Activated CD4-positive, alpha-beta memory T cell treated with anti-CD3 and anti-CD28 coated beads, Interleukin-2, amount 10 ng/mL, durations not matched to agents 7 days and 5 days (primary cell): ENCODE measurements at places on chromosomes 1 and 21.

DNA sequence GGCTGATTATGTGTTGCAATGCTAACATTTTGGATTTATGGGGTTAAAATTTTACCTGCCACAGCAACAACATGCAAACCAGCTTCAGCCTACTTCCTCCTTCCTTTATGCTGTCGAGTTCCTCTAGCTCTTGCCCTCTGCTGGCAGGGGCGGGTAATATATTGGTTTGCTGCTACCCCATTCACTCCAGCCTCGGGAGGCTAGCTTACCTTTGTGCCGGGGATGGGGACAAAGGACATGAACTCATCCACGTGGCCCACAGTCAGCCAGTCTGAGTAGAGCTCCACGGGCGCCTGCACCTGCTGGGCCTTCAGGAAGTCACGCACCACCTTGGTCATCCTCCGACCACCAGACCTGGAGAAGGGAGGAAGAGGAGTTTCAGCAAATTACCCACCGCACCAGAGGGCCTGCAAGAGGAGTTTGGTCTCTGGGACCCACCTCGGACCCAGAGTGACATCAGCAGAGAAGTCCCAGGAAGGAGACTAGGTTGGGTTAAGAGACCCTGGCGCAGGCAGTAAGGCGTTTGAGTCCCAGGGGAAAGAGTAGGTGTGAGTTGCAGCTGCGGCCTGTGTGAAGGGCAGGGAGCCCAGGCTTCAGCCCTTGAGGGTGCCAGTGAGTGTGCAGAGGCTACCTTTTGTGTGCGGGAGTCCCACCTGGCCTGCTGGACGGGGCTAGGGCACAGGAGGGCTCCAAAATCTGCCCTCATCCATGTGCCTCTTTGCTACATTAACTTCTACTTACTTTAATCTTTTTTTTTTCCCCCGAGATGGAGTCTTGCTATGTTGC is 21.8 kb upstream of the SDHB start:
- DNase-seq = peak; percentile 44

- DNase-seq = peak; percentile 54
These were observed 604 bp downstream of the FGR start for GRCh38 chr1:27634177-27634984.

DNA sequence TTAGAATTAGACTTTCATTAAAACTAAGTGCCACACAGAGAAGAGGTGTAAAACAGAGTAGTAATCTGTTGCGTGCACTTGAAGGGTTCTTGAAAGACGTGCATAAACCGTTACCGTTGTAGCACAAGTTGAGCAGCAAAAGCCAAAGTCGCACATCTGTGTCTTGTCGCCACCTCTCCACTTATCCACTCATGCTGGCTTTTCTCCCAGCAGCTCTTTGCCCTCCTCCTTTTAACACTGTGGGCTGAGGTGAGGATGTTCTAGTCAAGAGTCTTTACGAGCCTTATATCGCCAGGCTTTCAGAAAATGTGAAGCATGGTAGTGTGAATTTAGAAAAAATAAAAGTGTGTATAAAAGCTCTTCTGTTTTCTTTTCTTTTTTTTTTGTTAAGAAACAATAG is 48.0 kb downstream of the NR5A2 start:
- no peak for DNase-seq

DNA sequence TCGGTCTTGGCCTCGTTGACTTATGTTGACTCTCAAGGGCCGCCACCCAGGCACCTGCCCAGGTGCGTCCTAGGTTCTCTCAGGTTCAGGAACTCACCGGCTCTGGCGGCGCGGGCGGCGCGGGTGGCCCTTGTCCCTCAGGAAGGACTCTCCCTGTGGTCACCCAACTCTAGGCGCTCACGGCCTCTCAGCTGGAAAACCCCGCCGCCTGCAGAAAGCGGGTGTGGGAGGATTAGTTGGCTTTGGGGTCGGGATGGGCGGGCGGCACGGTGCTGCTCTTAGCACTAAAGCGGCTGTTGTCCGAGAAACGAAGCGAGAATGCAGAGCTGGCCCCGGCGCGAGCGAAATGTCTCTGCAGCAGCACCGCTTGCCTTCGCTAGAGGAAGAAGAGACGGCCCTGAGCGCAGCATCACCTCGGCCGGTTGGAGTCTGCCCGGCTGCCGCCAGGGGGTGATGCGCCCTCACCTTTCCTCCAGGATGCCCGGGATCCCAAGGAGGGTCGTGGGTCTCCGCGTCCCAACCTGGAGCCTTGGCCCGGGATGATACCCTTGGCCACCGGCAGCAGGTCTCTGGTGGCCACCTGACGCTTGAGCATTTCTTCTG is 8.1 kb upstream of the TADA1 start:
- peak; percentile 55 for DNase-seq

- DNase-seq = no peak
These were observed 1.4 kb upstream of the PIK3R3 start for GRCh38 chr1:46133781-46134350.

DNA sequence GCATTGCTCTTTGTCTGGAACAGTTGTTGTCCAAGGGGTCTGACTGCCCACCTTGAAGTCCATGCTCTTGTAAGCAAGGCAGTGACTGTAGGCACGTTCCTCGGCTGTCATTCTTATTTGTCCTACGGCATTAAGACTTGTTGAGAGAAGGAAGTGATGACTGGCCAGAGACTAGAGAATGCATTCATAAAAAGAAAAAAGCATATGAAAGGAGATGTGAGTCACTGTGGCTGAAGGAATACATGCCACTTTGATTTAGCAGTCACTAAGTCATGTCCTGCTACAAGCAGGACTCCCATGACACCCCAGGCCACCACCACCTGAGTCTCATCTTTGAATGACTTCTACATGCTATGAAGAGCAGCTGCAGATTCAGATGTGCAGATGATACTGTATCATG is 50.5 kb downstream of the CNN3 start:
- DNase-seq = no peak

DNA sequence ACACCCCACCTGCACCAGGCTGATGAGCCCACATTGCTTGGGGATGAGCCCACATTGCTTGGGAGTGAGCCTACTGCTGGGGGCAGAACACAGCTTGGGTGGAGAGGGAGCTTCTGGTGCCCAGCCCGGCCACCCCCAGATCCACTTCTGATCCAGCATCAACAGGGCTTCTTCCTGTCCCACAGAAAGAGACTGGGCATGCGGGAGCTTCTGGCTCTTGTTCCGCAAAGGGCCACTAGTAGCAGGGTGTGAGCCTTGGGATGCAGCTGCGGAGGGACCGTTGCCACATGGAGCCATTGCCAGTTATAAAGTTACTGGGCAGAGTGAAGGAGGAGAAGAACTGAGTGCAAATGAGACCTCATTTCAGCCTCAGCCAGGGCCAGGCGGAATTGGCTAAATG is 36.3 kb downstream of the PKP1 start:
- DNase-seq = no peak

GRCh38 chr1:245288796-245289195 is 134.0 kb downstream of the KIF26B start:
- DNase-seq = no peak

DNA sequence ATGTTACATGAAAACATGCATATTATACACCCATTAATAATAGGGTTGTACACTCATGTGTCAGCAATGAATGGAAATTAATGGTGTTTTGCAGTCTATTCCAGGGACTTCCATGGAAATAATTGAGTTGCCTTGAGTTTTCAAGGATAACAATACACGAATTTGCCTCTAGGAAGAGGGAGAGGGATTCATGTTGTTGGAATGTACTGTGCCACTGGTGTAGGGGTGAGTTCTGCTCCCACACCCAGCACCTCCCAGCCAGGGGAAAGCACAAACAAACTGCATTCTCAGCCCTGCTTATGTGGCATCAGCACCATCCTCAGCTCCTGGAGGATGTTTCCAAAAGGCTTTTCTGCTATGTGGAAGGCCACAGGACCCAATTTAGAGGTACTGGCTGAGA is 57.8 kb downstream of the BCAR3 start:
- DNase-seq = no peak

DNA sequence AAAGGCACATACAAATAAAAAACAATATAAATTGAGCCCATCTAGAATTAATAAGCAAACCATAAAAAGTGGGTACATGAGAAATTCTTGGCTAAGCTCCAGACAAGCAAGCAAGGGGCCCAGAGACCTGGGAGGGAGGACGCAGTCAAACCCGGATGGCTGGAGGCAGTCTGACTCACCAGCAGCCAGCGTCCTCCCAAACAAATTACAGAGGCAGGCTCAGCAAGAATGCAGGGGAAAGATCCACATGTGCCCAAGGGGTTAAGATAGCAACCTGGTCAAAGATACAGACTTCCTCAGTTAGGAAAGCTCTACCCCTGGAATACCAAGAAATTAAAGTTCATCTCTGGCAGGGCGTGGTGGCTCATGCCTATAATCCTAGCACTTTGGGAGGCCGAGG is 7.4 kb upstream of the TIAM1 start:
- no peak for DNase-seq

- DNase-seq = peak; percentile 71
These were observed 2.8 kb downstream of the RGS16 start for GRCh38 chr1:182601416-182601786.

- DNase-seq = no peak
These were observed 13.8 kb downstream of the HTR6 start for GRCh38 chr1:19678493-19678892.

DNA sequence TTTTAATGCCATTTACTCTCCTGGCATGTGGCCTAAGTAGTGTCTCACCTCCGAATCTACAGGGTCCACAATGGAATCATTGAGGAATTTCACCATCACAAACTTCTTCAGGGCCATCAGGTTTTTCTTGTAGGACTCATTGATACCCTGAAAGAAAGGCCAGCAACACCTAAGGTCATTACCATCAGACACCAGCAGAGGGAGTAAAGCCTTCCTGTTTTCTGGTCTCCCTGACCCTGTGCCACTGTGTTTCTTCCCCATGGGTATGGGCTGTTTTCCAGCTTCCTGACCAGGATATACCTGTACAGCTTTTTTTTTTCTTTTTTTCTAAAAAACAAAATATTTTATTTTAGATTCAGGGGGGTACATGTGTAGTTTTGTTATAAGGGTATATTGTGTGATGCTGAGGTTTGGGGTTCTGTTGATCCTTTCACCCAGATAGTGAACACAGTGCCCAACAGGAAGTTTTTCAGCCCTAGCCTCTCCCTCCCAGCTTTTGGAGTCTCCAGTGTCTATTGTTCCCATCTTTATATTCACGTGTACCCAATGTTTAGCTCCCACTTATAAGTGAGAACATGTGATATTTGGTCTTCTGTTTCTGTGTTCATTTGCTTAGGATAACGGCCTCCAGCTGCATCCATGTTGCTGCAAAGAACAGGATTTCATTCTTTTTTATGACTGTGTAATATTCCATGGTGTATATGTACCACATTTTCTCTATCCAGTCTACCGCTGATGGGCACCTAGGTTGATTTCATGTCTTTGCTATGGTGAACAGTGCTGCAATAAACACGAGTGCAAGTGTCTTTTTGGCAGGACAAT is 18.3 kb downstream of the PPT1 start:
- peak; percentile 57 for DNase-seq

- no peak for DNase-seq
These were observed 71.9 kb downstream of the ST3GAL3 start for GRCh38 chr1:43779266-43779665.

DNA sequence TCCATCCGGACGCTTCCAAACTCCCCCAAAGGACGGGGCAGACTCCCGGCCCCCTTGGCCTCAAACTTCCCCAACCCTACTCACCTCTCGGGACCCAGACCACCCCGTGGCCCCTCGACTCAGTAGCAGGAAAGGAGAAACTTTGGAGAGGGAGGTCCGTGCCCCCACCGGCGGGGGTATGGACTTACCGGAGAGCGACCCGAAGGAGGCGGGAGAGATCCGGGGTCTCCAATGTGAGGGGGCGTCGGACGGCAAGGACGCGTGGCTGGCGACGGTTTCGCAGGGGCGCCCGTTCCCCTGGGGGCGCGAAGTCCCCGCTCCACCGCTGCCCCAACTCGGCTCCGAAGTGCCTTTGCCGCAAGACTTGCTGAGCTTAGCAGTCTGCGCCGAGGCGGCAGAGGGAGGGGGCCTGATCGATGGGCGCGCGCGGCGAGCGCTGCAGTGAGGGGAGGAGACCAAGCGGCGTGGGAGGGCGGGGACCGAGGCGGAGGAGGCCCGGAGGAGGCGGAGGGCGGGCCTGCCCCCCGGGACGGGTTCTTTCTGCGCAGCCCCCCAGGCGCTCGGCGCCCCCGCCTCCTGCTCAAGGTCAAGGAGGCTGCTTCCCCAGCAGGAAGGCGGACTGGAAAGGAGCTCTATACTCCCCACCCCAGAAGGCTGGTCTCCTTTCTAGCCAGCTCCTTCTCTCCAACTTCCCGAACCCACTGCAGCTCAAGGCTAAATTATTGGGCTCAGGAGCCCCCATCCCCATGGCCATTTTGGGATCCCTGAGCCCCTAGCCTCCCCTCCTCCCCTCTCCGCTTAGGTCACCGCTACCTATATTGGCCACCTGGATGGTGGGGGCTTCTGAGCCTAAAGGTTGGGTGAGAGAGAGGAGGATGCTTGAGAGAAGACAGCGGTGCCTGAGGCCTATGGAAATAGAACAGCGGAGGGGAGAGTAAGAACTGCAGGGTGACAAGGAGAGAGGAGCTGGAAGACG is at the start of gene SYT2:
Gene SYT2, minus strand, starts transcription at position 385 of the 976 bp plus-strand sequence. CDS start 104,682 bp downstream, outside the sequence.
- DNase-seq = no peak

DNA sequence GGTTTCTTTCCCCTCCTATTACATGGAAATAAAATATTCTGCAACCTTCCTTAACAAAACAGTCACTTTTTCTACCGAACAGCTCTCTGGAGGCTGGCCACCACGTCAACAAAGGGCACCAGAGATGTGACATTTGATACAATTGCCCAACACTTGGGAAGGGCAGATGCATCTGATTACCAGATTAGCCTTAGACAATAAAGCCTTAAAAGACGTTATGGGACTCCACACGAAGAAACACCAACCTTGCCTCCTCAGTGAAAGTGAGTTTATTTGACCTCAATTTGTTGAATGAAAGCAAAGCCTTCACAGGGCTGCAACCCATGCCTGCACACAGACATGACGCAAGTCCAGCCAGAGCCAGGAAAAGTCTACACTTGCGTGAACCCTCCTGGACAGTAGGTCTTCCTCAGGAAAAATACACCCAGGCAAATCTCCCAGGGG is 136.1 kb downstream of the TGFBR3 start:
- DNase-seq = no peak

DNA sequence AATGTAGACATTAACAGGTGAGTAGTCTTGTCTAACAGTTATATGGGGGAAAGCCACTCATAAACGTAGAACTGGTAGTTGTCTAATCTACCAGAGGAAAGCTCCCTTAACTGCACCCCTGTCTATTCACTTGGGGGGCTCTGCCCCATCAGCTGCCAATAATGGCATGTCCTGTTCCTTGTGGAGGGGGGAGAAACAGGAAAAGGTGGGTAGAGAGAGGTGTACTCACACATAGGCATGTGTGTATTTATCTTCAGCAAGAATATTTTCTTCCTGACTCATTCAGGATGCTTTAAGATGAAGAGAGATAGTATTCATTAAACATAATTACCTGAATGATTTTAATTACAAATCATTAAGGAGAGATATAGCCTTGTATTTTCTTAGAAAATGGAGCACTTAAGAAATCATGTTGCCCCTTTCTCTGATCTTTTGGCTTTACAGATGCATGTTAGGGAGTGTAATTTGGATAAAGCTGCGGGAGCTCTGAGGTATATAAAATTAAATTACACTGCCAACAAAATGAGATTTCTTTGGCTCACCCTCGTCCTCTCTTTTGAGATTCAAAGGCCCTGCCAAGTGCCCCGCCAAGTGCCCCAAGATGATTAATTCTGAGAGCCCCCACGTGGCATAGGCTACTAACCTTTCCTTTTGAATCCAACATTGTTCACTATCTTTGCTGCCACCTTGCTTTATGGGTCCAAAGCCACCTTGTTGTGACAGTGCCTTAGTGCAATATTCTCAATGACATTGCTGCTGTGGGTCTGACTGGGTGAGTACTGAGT is 286.3 kb upstream of the LYPLAL1 start:
- no peak for DNase-seq

- no peak for DNase-seq
These were observed 42.4 kb upstream of the BACH1 start for GRCh38 chr21:29256126-29256910.

GRCh38 chr21:29074783-29075182 is 1.3 kb upstream of the CCT8 start:
- no peak for DNase-seq
